ENCODE measurements at places on chromosomes 13 and 19. TPM values are rescaled to one million over a fixed set of nuclear protein-coding genes. Genes with fewer than 3 reads are reported as not detected.
A peak's percentile ranks its signal among the peaks of the same experiment; 100 is the strongest.

DNA sequence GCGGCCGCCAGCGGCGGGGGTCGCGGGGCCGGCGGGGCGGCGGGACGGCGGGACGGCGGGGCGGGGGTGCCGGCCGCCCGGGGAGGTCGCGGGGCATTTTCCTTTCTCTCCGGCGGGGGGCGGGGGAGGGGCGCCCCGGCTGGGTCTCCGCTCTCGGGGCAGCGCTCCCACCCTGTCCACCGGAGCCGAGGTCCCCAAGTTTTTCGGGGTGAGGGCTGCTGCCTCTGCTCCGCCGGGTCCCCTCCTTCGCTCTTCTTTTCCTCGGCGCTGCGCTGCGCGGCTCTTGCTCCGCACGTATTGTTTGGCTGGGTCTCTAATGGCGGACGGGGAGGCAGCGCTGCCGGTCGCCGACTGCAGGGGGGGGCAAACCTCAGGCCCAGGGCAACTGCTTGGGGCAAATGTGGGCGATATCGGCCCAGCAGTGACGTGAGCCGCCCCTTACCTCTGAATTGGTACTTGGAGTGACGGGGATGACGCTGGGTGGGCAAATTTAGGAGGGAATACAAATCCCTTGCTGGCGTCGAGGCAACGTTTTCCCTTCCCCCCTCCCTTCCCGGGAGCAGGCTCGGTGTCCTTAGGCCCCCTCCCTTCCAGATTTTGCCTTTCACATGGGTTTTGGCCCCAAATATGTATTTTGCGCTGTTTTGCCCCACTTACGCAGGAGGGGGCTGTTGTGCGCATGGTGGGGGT is 759 bp downstream of the ZMYM2 start:
- DNase-seq, result peak; percentile 44

GRCh38 chr13:89465366-89465765 is 1794.2 kb downstream of the SLITRK5 start:
- no peak for DNase-seq

- DNase-seq, result no peak
Observed at GRCh38 chr13:84925443-84925842, 873.8 kb downstream of the SLITRK6 start.

- peak; percentile 80 for DNase-seq
Observed at GRCh38 chr13:52454459-52454819, 839 bp upstream of the CKAP2 start.

GRCh38 chr19:30327331-30327730 is 44.9 kb upstream of the ZNF536 start:
- DNase-seq, result no peak

DNA sequence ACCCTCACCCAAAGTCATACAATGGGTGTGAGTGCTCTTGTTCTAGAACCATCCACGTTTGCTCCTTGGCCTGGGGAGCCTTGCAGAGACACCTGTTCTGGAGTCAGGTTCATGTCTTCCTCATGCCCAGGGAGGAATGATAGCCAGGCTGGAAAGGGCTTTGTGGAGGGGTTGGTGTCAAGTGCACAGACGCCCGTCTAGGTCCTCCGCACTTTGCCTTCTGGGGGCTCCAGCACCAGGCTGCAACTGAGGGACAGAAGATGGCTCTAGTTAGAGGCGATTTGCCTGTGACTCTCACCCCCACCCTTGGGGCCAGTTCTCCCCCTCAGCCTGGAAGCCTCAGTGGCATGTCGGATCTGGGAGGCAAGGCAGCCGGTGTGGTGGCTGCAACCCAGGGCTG is 47.2 kb upstream of the ZNF536 start:
- DNase-seq, result no peak

GRCh38 chr13:105448811-105449210 is 1086.7 kb downstream of the EFNB2 start:
- no peak for DNase-seq

The RTBDN gene
- not detected for total RNA-seq

DNA sequence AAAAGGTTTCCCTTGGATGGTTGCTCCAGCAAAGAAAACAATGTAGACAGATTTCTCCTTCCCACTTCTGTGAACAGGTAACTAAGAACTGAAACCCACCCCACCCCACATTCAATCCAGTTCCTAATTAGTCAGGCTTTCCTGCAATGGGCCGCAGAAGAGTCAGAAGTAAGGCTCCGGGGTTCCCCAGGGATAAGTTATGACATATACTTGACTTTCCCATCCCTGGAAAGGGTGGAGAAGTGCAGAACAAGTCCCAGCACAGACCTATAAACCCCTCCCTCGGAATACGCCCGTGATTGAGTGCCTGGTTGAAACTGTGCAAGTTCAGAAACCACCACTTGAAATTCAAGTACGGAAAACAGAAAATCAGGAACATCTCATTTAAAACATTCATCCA is 24.9 kb downstream of the RCBTB2 start:
- no peak for DNase-seq

DNA sequence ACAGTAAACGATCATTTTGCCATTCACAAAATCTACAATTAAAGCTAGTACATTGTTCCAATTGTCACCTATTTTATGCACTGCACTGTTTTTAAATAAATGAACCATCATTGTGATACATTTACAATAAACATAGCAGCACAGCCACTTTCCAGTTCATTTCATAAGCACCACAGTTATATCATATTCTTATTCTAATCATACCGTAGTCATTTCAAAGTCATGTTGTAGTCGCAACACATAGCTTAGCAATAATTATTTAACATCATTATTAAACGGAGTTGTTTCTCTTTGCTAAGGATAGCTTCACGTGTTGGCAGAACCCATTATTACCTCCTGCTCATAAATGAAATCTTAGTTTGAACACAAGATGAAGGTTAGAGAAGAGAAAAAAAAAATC is 2.2 kb upstream of the PCDH9 start:
- DNase-seq, result no peak

DNA sequence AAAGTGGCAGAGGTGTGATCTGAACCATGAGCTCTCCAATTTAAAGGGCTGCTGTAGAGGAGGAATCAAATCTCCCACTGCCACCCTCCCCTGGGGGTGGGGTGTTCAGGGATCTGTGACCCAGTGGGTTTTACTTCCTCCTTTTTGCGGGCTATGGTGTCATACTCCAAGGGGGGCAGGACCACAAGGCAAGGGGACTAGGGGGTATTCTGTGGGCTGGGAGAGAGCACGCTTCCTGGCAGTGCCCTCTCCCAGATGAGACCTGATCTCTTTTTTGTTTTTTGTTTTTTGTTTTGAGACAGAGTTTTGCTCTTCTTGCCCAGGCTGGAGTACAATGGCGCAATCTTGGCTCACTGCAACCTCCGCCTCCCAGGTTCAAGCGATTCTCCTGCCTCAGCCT is 10.3 kb downstream of the PLD3 start:
- DNase-seq, result no peak

DNA sequence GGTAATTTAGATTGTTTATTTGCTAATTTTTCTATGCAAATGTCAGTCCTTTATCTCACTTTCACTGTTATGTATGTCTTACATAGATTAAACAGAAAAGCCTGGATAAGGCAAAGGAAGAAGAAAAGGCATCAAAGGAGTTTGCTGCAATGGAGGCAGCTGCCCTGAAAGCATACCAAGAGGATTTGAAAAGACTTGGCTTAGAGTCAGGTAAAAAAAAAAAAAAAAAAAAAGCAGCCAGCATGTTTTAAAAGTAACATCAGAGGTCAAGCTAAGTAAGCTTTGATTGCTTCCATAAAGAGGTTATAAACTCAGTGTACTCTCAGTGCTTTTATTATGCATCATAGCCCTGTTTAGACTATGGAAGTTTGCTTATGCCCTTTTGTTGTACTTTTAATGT is 3.8 kb downstream of the WBP4 start:
- no peak for DNase-seq

DNA sequence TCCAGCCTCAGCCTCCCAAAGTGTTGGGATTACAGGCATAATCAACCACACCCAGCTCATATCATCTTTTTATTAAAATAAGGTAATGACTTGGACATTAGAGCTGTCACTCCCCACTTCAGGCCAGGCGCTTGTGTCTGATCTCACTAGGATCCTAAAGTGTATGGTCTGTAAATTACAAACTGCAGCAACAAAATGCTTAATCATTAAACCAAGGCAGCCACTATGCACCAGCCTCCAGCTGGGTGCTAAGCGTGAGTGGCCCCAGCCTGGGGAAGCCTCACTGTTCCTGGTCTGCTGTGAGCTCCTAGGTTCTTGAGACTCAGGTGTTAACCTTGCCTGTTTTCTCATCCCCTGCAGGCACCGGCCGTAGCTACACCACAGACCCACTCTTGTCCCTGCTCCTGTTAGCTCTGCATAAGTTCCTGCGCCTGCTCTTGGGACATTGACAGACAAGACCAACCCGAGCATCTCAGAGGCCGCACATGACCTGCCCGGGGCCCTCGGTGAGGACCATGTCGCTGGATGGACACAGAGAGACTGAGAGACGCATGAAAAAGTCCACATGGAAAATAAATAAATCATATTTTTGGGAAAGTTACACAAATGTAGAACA is 37.8 kb downstream of the VSTM2B start:
- DNase-seq, result no peak

- no peak for DNase-seq
Observed at GRCh38 chr13:113749967-113750366, 9.1 kb upstream of the TMEM255B start.

GRCh38 chr13:42420304-42420703 is 148.4 kb downstream of the AKAP11 start:
- DNase-seq, result no peak

DNA sequence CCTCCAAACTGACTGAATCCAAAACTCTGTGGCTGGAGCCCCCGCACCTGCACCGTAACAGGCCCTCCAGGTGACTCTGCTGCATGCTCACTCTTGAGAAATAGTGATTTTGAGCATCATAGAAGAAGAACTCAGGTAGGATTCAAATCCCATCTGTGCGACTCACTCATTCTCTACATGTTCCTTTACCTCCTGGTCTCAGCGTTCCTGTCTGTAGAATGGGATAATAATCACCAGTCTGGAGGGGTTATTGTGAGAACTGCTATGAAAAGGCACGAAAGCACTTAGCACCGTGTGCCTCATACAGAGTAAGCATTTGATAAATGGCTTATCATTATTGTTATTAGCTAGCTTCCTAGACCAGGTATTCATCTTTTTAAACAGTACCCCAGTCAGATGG is 36.5 kb upstream of the NPAS1 start:
- no peak for DNase-seq

GRCh38 chr19:20307127-20307526 is 140.1 kb downstream of the ZNF486 start:
- no peak for DNase-seq

- DNase-seq, result no peak
Observed at GRCh38 chr13:48644141-48644540, 9.6 kb upstream of the CYSLTR2 start.

The HRC gene
- total RNA-seq, result not detected
